Suppressor macrophage (primary cell): ENCODE measurements at places on chromosomes 11 and 22.

GRCh38 chr11:1205121-1205986, 17.5 kb upstream of the MUC5B start:
- DNase-seq: peak; percentile 1

GRCh38 chr11:37089439-37089838, 491.4 kb upstream of the RAG2 start:
- no peak for DNase-seq

DNA sequence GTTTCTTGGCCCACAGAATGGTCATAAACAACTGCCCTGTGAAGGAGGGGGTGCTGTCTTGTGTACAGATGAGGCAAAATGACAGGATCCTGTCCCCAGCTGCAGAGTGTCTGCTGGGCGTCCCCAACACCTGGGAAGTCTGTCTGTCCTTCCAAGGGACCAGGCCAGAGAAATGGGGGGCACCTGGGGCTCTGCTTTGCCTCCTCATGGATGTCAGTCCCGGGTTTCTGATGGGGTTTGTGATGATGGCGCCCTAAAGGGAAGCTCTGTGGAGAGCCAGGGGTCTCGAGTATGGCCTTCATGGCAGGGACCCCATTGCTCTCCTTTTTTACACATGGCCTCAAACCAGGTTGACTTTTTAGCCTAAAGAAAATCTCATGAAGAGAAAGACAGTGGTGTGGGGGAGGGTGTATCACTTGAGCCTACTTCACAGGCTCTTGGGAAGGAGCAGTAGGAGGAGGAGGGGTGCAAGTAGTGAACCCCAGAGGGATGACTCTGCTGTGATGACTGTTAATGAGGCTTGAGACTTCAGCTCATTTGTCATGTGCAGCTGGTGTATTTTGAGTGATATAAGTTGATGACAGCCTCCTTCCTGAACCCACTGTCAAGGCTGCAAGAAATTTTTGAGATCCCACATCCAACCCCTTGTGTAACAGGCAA, 40.6 kb upstream of the TUB start:
- DNase-seq: no peak

DNA sequence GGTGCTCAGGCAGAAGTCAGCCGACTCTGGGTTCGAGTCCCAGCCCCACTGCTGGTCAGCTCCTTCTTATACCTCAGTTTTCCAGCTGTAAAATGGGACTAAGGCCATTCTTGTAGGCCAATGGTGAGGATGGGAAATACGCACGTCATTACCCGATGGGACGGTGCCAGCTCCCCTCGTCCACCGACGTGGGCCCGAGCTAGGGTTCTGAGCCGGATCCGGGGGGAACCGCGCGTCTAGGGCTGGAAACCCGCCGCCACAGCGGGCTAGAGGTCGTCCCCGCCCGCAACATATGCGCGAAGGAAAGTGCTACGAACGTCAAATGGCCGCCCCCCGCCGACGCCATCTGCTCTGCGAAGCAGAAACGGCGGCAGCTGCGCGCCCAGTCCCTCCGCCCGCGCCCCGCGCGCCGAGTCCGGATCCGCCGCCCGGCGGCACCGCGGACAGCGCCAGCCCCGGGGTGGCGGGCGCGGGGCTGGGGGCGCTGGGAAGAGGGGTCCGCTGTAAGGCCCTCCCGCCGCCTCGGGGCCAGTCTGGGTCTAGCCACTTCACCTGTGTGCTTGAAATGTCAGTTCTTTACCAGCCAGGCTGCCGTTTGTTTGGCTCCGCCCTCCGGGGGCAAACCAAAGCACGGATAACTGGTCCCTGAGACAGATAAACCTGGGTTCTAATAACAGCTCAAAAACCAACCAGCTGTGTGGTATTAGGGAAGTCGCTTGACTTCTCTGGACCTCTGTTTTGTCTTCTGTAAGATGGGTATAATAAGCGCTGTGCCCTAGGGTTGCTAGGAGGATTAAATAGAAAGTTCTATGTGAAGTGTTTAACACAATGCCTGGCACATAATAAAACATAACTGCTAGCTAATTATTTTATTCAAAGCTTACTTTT, 103.5 kb upstream of the RCN1 start:
- DNase-seq: no peak

DNA sequence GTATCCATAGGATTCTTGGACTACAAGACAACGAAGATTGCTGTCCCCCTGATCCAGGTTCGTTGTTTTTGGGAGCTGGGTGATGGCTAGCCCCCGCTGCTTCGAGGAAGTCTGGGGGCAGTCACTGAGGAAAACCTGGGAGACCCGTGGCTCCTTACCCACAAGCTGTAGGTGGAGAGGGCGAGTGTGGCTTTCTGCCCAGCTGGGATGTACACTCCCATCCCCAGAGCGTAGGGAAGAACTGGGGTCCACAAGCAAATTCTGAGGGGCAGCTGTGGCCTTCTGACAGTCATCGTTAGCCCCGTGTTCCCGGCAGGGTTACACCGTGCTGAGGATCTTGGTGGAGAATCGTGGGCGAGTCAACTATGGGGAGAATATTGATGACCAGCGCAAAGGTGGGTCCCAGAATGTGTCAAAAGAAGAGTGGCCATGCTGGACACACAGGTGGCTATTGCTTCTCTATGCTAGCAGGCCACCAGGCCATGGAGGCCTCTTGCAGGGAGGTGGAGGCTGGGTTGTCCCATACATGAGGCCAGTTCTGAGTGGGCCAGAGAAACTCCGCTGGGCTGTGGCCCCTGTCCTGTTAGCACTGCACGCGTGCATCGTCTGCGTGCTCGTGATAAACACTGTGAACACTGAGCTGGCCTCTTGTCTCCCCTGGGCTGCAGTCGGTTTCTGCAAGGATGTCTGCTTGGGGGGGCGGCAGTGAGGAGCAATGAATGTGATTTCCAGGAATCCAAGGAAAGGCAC, 39.8 kb downstream of the GLB1L2 start:
- DNase-seq: no peak

DNA sequence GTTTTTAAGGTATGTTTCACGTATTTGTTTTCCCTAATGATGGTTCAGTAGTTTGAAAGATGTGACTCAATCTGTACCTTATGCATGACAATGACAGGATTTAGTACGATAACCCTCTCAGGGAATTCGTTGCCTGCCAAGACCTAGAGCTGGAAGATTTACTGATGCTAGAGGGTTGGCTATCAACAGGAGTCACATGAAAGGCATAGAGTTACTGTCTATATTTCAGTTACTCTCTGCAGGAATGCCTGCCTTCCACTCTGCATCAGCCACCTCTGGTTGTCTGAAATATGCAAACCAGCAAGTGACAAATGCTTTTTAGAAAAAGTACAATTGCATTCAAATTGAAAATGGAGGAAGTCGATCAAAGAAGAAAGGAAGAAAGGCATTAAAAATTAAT, 276.3 kb upstream of the RAG2 start:
- no peak for DNase-seq

- no peak for DNase-seq
Measured at GRCh38 chr11:8020244-8020597, 33.1 kb downstream of the EIF3F start.

DNA sequence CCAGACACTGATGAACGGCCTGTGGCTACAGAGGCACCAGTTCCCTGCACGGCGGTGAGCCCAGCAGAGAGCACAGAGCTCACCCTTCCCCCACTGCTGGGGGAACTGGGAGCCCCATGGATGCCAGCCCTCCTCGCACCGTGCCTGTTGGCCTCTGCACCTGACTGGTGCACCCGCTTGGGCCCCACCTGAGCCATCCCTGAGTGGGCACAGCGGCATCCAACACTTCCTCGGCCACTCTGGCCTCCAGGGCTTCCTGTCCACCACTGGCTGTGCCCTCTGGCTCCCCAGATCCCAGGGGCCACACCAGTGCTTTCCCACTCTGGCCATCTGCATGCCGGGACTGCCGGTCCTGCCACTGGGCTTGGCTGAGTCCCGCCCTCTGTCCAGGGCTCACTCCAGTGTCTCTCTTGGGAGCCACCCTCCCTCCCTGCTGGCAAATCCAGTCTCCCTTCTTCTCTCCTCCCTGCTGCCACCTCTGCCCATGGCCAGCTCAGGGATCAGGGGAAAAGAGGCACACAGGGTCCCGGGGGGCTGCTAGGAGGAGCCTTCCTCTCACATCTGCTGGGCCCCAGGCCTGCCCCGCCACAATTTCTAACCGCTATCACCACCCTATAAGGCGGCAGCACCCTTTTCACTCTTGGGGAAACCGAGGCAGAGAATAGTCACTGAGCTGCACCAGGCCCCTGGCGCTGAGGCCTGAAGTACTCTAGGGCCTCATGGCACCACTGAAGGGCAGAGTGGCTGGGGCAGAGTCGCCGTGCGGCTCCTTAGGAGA, 33.0 kb downstream of the GNB1L start:
- DNase-seq: peak; percentile 2

GRCh38 chr11:19561011-19561410, 151.6 kb upstream of the NAV2 start:
- no peak for DNase-seq

DNA sequence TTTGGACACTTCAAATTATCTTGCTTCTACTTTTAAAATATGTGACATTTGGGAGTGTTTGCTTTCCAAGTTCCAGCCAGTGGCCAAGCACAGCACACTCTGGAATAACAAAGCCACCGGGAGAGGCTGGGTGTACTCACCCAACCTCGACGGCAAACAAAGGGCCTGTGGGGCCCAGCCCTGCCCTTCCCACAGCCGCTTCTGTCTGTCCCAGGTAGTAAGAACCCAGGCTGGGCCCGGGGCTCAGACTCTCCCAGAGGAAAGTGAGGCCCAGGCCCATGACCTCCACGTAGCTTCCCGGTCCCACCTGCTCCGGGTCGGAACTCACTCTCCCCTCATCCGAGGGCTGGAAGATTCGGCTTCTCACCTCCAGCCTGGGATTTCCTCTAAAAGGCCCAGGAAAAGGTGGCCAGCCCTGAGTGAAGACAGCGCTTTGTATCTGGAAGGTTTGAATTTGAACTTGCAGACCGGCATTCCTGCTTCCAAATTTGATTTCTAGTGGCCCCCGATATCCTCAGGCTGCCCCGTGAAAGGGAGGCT, 93.5 kb downstream of the CELSR1 start:
- DNase-seq: no peak

DNA sequence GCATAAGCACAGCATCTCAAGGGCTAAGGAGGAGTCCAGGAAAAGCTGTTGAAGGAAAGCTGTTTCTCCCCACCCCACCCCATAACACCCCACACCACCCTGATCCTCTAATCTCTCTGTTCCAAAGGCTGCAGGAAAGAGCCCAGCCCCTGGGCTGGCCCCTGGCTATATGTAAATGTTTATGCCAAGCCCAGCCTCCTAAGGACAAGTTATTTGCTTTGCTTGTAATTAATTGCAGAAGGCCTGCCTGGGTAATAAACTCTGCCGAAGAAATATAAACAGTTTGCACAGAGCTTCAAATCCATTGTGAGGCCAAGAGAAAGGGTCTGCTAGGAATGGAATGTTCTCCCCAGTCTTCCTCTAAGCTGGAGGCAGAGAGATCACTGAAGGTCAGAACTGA, 21.2 kb downstream of the ARRB1 start:
- DNase-seq: no peak

DNA sequence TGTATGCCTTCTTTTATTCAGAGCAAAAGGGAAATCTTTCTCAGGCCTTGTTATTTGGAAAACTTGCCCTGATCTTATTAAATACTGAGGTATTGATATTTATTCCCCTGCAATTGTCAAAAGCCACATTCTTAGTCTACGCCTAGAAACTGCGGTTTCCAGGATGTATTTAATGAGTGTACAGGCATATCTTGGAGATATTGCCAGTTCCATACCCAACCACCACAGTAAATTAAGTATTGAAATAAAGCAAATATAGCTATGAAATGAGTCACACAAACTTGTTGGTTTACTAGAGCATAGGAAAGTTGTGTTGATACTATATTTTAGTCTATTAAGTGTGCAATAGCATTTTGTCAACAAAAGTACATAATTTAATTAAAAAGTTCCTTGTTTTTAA, 152.7 kb upstream of the CCDC179 start:
- DNase-seq: no peak
